Activated T-helper 1 cell treated with anti-CD3 and anti-CD28 coated beads, Interleukin-2, amount 50 U/mL, for 16 hours (primary cell): ENCODE measurements at places on chromosomes 3 and 15.

DNA sequence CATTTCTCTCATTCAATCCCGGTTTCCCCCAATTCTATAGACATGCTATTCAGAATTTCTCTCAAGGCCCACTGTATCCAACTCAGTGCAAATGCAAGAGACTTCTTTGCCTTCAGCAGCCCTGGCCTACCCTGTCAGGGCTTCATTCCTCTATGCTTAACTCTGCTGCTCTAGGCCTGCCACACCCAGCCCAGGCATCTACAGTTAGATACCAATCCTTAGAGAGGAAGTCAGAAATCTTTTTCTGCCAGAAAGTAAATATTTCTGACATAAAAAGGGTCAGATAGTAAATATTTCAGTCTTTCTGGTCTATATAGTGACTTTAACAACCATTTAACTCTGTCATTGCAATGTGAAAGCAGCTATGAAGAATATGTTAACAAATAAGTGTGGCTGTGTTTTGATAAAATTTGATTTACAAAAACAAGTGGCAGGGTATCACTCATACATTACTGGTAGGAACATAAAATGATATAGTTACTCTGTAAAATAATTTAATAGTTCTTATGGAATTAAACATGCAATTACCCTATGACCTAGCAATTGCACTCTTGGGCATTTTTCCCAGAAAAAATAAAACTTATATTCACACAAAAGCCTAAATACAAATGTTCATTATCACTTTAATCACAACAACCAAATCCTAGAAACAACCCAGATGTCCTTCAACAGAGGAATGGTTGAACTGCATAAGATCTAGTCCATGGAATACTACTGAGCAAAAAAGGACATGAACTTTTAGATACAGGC lies 942.0 kb downstream of the SQOR start:
- DNase-seq: no peak

- DNase-seq: no peak
Observed at GRCh38 chr3:193522473-193522872, 32.2 kb downstream of the ATP13A4 start.

DNA sequence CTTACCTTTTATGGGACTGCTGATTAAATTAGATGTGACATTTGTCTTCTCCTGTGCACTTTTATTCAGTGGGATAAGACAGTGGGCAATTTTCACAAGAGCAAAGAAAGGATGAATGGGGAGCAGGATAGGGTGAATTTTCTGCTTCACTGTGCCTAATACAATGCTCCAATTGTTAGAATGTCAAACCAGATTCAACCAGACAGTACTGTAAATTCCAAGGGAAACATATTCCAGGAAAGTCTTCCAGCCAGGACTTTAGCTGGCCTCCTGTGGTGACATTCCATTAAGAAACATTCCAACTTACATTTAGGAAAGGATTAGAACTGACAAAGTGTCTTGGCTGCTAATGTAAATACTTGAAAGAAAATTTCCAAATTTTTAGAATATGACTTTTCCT lies 100.1 kb upstream of the PROK2 start:
- no peak for DNase-seq

DNA sequence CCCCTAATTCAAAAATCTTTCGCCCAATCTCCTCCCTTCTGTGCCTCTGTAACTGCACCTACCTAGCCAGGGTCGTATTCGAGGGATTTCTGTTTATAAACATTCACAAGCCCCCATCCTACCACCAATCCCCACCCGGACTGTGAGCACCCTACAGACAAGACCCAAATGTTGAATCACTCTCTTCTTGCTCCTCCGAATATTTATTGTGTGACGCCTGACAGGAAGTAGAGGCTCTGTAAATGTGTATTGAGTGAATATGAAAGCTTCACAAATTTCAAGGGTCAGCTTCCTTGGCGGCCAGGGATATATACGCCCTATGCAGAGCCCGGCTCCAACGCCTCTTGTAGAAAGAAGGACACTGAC lies 1.6 kb downstream of the BDH1 start:
- no peak for DNase-seq

GRCh38 chr3:102573483-102574028 lies 138.7 kb downstream of the ZPLD1 start:
- no peak for DNase-seq

DNA sequence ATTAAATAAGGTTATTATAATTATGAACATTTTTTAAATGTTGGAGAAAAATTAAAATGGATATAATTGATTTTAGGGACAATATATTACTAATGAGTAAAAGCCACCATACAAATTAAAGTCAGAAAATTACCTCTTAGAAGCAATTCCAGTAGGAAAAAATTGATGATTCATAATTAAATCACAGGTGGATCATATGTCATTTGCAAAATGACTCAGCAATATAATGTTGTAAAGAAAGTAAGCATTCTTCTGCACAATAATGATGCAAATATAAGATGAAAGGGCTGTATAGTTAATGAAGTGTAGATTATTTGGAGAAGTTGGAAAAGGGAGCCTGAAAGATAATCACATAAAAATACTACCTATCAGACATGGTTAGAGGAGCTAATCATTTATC lies 25.8 kb downstream of the ZPLD1 start:
- DNase-seq: no peak

- no peak for DNase-seq
Observed at GRCh38 chr3:50411229-50411628, 51.9 kb upstream of the TMEM115 start.

- DNase-seq: no peak
Observed at GRCh38 chr3:88059380-88060170, 520 bp downstream of the ZNF654 start.

DNA sequence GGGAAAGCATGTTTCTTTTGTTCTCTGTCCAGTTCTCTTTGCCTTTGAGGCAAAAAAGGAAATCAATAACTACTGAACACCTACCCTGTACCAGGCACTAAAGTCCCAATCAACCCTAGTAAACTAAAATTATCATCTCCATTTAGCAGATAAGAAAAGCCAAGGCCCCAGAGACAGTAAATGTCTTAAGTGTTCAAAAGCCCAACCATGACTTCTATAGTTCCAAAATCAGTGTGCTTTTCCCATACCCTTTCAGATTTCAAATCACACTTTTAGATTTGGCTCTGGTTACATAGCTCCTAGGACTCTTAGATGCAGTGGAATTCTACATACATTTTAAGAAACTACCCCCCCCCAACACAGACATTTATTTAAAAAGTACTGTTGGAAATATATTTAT lies 63.5 kb downstream of the UACA start:
- no peak for DNase-seq

- DNase-seq: no peak
Observed at GRCh38 chr3:64578062-64578770, 109.6 kb downstream of the ADAMTS9 start.

GRCh38 chr3:160470181-160470580 lies 20.6 kb upstream of the TRIM59 start:
- no peak for DNase-seq

- no peak for DNase-seq
Observed at GRCh38 chr3:134018850-134019249, 10.9 kb downstream of the SLCO2A1 start.

DNA sequence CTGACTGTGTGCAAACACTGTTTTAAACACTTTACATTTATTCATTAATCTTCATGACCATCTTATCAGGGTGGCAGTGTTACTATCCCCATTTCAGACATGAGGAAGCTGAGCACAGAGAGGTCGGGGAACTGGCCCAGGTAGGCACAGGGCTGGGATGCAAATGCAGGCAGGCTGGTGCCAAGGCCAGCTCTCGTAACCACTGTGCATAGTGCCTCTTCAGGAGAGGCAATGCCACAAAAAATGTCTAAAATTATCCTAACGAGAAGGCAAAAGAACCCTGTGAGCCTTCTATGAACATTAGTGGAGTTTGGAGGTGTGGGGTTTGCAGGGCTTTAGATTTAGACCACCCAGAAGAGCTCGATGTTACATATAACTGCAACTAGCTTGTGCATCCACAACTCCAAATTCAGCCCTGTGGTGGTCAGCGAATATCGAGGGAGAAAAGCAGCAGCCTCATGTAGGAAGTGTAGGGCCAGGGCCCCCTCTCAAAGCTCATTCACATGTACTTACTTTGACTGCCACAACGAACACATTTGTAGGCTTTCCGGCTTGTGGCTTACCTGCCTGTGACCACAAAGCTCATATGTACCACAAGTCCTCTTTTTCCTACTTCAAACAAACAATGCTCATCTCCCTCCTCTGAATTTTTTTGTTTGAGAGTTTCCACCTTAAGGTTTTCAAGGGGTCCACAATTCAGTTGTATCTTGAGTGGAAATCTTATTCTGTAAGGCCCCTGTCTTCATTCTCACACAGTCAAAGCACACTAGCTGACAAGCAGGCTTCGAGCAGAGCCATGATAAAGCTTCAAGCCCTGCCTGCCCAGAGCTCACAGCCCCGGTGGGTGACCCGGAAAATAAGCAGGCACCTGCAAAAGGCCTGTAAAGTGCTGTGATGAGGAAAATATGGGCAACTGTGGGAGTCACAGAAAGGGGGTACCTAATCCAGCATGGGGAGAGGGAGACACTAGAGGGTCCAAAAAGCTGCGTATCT lies 722.9 kb upstream of the CFAP20DC start:
- DNase-seq: no peak

- DNase-seq: no peak
Observed at GRCh38 chr3:112017091-112017490, 17.4 kb upstream of the TMPRSS7 start.

GRCh38 chr3:8743021-8743601 lies 9.5 kb downstream of the CAV3 start:
- DNase-seq: no peak

GRCh38 chr3:50381383-50381782 lies 22.1 kb upstream of the TMEM115 start:
- no peak for DNase-seq

DNA sequence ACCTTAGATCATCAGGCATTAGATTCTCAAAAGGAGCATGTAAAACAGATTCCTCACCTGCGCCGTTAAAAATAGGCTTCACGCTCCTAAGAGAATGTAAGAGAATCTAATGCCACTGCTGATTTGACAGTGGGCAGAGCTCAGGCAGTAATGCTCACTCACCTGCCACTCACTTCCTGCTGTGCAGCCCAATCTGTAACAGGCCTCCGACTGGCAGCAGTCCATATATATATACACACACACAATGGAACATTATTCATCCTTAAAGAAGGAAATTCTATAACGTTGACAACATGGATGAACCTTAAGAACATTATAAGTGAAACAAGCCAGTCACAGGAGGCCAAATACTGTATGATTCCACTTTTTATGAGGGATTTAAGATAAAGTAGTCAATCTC lies 24.5 kb downstream of the ZNF148 start:
- DNase-seq: no peak

- DNase-seq: no peak
Observed at GRCh38 chr3:175726228-175726627, 867.1 kb downstream of the NAALADL2 start.

- DNase-seq: peak; percentile 55
Observed at GRCh38 chr3:4986782-4987537, 7.7 kb downstream of the BHLHE40 start.

- peak; percentile 22 for DNase-seq
Observed at GRCh38 chr15:52735231-52736089, 54.7 kb downstream of the ONECUT1 start.

DNA sequence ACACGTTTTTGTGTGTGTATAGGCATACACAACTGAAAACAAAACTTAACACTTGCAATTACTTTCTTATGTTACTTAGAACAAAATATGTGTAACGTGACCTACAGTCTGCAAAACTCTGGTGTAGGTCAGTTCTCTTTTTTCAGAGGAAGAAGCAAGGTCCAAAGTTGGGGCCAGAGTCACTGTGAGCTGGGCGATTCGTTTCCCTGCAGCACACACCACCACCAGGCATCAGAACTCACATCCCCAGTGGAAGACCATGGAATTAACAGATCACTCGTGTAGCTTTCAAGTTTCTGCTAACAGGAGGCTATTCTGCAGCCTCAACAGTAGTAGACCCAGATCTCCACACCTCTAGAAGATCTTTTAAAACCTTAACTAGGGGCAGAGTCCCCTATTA lies 25.8 kb downstream of the ANP32A start:
- no peak for DNase-seq

GRCh38 chr15:34708422-34708821 lies 46.4 kb downstream of the GJD2 start:
- no peak for DNase-seq

GRCh38 chr15:65130941-65131340 lies 2.7 kb downstream of the PDCD7 start:
- no peak for DNase-seq

DNA sequence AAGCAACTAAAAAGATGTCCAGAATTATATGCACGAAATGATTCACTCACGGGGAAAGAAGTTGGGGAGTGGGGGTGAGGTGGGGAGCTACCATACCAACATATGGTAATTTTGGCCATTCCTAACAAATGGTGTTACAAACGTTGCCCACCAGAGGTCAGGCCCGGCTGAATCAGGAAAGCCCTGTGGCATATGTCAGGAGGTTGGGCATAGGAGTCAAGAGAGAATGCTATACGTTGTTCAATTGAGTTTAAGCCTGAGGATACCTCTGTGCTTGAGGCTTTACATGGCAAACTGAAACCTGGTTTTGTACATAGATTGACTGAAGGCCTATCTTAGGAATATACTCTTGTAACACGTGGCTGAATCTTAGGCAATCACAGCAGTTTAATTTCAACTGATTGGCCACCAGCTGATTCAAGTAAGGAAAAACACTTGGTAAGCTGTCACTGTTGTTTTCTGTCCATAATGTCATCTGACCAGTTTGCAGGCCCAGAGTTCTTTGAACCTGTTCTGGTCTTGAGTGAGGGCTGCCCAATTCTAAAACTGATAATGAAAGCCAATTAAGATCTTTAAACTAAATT lies 23.4 kb upstream of the SLC2A2 start:
- DNase-seq: no peak

GRCh38 chr3:153355559-153355958 lies 193.5 kb downstream of the RAP2B start:
- no peak for DNase-seq

DNA sequence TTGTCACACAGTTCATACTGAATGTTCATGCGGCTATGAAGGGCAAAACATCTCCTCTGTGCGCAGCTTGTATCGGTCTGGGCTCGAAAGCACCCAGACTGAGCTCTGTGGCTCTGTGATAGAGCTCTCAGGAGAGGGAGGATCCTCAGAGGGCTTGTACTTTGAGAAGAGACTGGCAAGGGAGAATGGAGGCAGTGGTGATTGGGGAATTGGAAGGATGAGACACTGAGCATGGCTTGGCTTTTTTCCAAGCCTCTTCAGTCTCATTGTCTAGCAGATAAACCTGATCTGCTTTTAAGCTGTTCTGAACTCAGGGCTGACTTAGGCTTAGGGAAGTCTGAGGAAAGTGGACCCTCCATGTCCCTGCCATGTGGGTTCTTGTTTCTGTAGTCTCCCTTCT lies 43.0 kb downstream of the RAD54L2 start:
- DNase-seq: no peak

- no peak for DNase-seq
Observed at GRCh38 chr3:111282024-111282423, 210.4 kb downstream of the NECTIN3 start.
